ENCODE measurements at places on chromosomes 5 and 9.

DNA sequence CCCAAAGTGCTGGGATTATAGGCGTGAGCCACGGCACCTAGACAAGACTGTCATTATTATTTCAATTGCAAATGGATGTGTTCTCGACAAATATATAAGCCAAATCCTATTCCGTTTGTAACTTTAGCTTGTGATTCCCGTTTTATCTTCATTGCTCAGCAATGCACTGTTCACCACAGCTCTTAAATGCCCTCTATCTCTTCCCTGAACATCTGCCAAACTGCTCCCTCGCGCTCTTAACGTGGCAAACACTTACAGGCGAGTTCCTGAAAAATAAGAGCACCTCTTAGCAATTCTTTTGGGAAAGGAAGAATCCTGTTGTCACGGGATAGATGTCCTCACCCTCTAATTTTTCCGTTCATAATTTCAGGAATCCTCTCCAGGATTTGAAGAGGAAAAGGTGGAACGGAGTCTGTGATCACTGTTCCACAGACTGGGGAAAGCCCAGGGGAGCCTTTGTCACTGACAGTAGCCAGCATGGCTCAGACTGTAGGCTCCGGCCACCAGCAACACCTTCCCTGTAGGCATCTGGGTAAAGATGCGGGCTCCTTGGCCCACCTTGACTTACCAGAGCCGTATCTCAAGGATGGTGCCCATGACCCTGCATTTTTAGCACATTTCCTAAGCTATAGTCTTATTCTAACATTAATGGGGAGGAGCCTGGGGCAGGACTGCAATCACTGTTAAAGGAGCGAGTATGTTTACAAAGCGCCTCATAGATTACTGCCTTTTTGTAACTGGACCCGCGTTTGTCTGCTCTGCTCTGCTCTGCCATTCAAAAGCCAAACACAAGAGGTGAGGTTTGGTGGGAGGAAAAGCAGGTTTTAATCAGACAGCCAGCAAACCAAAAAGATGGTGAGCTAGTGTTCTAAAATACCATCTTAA, 20.2 kb upstream of the GNPDA1 start:
- no peak for DNase-seq

DNA sequence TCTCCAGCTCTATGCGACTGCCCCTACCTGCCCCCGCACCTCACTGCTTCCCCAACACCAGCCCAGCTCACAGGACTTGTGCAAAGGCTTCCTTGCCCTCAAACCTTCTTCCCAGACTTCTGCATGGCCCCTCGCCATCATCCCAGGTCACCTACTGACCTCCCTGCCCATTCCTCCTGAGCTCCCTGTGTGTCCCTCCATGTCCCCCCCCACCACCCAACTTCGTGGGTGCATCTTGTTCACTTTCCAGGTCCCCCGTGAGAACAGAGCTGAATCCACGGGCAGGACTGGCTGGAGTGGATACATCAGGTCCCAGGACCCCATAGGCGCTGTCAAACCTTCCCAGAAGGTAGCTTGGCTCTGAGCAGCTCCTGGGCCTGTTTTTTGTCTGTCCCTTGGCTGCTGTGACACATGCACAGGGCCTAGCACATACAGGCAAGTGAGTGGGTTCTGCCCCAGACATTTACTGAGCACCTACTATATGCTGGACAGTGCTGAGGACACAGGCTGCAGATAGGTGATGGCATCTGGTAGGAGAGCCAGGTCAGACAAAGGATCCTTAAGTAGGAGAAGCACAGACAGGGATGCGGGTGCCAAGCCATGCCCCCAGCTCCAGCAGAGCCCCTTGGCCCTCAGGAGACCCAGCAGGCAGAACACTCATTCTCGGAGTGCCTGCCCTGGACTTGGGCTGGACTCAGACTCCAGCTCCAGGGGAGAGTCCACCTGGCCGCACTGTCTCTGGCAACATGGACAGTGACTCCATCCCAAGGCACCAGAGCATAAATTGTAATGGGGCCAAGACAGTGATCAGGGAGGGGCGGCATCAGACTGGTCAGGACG, 15.0 kb downstream of the NINJ1 start:
- DNase-seq, result no peak

DNA sequence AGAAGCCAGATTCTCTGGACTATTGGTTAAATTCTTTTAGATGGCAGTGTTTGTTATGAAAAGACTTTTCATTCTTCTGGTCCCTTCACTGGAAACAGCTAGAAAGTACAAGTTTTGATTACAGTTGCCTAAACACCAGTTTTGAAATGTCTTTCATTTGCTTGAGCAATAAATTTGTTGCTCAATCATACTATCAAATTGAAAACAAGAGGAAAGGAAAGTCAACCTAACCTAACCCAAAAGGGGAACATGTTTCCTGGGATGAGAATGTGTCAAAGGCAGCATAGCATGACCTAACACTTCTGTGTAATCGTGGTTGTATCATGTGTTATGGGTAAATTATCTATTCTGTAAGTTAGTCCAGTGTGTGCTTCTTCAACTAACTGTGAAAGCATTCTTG, 213.2 kb downstream of the TMC1 start:
- no peak for DNase-seq

DNA sequence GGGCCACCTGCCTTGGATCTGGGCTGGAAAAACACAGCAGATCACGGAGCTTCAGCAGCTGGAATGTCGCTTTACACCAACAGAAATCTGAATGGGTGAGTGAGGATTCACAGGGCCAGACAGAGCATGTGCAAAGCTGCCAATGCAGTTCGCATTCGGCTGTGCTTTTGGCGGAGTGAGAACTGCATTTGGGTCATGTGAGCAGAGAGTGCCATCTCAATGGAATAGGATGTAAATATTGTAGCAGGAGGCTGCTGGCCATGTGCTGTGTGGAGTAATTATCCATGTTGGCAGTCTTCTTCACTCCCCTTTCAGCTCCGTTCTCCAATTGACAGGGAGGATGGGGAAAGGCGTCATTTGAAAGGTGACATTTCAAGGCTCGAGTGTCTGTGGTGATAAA, at the start of gene ANKRD55:
ANKRD55 (minus strand) TSS at position 101 of the 400 bp plus-strand sequence. CDS start 417 bp downstream, outside the sequence.
- no peak for DNase-seq

DNA sequence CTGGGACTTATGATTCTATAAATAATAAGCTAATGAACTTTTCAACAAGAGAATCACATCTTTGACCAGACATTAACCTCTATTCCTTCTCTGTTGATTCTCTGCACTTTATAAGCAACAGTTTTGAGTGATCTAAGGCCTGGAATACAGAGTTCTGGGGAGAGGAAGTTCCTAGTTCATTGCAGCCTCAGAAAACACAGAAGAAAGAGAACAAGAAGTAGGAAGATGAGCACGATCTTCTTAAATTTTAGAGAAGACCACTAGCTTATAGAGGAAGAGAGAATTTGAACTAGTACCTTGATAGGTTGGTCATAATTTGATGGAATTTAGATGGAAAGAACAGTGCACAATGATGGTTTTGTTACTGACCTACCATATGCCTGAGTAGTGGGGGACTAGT, 8.5 kb upstream of the C9orf72 start:
- no peak for DNase-seq

- no peak for DNase-seq
These were observed 367.6 kb downstream of the PDE4D start for GRCh38 chr5:59525957-59526356.

DNA sequence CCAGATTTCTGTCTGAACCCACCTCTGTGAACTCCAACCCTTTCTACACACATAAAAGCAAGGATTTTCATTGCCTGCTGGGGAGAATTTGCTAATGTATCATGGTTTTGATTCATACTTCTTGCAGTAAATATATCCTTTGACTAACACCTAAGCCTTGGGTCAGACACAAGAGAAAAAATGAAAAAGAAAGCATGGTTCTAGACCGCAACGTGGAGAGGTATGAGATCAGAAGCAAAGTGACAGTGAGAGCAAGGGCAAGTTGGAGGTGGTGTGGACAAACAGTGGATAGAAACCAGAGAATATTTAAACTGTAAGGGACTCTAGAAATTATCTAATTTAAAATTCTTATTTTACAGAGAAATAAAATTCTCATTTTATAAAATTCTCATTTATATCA, 212.9 kb upstream of the SEMA6A start:
- DNase-seq, result no peak

DNA sequence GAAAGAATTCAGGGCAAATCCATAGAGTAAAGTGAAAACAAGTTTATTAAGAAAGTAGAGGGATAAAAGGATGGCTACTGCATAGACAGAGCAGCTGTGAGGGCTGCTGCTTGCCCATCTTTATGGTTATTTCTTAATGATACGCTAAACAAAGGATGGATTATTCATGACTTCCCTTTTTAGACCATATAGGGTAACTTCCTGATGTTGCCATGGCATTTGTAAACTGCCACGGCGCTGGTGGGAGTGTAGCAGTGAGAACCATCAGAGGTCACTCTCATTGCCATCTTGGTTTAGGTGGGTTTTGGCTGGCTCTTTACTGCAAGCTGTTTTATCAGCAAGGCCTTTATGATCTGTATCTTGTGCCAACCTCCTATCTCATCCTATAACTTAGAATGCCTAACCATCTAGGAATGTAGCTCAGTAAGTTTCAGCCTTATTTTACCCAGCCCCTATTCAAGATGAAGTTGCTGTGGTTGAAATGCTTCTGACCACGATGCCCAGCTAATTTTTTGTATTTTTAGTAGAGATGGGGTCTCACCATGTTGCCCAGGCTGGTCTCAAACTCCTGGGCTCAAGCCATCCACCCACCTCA, 42.1 kb downstream of the RFK start:
- no peak for DNase-seq

DNA sequence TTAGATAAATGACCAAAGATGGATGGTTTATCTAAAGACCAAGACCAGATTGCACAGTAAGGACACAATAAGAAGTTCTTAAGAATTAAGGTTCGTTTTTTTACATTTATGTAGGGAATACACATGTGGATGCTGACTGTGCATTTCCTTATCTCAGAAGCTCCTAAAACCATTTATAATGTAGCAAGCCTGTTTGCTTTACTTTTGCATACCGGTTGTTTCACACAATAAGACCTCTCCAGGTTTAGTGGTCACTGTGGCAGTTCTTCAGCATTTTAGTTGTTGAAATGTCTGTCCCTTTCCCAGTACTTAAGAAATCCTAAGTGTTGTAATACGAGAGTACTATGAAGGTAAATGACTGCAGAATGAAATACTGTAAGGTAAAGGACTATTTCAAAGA, 43.6 kb downstream of the BASP1 start:
- no peak for DNase-seq

- no peak for DNase-seq
These were observed 53.7 kb upstream of the RPL26L1 start for GRCh38 chr5:172905346-172906140.

DNA sequence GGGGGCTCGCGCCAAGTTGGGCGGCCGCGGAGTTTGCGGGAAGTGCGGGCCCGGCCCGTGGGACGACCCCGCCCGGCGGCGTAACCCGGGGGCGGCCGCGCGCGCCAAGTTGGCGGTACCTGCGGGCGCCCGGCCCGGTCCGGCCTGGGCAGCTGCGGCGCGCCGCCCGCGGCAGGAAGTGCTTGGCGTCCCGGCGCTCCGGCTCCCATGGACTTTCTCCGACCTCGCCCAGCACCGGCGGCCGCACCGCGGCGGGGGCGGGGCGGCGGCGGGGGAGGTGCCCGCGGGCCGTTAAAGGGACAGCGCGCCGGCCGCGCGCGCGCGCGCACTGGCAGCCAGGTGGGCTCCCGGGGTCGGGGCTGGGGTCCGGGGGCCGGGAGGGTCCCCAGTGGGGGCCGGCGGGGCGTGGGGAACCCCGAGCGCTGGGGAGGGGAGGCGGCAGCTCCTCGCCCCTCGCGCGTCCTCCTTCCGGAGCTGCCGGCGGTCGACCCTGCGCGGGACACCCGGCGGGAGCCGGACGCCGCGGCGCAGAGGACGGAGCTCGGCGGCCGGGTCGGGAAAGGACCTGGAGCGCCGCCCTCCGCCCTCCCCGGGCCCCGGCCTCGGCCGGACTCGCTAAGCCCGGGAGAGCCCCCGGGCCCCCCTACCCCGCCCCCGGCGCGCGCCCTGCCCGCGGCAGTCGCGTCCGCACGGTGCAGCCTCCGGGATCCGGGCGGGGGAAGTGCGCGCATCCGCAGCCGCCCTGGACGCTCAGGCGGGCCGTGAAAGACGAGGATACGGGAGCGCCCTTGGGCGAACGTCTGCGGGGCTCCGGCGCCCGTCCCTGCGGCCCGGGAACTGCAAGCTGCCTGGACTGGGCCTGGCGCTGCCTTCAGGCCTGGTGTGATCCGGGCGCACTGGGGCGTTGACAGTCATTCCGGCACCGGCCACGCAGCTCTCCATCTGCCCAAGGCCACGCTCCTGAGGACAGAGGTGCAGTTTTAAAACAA, at the start of gene NACC2:
NACC2 (minus strand) TSS at position 220 of the 989 bp plus-strand sequence. CDS start 44,768 bp downstream, outside the sequence.
- no peak for DNase-seq

DNA sequence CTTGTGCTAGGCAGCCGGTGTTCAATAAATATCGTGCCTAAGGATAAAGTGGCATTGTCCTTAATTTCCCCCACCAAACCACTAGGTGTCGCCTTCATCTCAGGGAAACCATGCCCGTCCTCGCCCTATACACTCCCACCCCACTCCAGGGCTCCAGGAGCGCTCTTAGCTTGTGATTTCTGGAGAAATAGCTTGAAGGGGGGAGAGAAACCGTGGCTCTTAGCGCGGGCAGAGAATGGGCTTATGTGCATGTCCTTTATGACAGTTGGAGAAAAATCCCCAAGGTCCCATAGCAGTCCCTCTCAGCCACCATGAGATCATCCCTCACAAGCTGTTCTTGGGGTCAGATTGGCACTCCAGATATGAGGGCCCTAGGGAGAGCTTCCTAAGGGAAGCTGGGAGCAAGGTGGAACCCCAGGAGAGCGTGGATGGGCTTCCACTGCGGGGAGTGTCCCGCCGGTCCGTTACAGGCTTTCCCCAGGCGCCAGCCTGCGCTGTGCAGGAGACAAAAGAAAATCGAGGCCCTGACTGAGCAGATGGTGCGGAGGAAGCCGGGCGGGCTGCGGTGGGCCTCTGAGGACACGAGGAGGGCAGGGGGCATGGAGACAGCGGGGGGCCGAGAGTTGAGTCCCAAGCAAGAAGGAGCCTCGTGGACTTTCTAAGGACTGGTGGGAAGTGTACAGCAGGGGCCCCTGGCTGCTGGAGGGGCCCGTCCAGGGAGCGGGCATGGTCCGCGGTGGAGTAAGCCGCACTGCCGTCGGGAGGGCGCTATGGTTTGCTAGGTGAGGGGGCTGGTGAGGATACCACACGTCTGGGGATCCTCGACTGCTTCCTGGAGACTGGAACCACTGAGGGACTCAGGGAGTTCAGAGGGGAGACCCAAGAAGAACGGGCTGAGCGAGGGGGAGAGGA, 750 bp upstream of the NPR2 start:
- peak; percentile 42 for DNase-seq

DNA sequence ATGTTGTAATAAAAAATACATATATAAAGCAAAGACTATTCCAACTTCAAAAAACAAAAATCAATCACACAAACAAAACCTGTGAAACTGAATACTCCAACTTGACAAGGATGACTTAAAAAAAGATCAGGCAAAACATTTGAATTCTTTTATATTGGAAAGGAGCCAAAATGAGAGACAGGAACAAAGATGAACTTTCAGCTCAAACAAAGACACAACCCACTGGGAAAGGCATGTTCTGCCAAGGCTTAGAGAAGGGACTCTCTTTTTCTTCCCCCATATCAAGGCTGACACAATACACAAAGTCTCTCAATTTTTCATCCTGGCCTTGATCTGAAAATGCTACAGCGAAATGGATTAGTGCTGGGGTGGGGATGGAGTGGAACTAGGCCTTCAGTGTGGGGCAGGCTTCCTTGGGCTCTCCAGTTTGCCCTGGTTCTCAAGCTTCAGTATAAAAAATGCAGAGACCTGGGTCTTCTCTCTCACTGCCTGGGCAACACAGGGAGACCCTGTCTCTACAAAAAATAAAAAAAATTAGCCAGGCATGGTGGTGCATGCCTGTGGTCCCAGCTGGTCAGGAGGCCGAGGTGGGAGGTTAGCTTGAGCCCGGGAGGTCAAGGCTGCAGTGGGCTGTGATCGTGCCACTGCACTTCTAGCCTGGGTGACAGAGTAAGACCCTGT, 11.6 kb upstream of the FAM169A start:
- DNase-seq, result no peak

- no peak for DNase-seq
These were observed 43.0 kb downstream of the SEMA5A start for GRCh38 chr5:9502864-9503263.
